HS-5 (cell line): ENCODE measurements at places on chromosomes 1 and 21.

DNA sequence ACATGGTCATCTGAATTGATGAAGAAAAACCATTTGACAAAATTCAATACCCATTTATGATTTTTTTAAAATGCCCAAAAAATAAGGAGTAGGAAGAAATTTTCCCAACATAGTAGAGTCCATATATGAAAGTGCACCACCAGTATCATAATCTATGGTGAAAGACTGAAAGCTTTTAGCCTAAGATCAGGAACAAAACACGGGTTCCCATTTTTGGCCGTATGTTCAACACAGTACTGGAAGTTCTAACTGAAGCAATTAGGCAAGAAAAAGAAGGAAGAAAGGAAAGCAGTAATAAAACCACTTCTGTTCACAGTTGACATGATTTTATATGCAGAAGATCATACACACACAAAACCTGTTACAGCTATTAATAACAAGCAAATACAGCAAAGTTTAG is 227.8 kb upstream of the RAB4A start:
- DNase-seq: no peak

DNA sequence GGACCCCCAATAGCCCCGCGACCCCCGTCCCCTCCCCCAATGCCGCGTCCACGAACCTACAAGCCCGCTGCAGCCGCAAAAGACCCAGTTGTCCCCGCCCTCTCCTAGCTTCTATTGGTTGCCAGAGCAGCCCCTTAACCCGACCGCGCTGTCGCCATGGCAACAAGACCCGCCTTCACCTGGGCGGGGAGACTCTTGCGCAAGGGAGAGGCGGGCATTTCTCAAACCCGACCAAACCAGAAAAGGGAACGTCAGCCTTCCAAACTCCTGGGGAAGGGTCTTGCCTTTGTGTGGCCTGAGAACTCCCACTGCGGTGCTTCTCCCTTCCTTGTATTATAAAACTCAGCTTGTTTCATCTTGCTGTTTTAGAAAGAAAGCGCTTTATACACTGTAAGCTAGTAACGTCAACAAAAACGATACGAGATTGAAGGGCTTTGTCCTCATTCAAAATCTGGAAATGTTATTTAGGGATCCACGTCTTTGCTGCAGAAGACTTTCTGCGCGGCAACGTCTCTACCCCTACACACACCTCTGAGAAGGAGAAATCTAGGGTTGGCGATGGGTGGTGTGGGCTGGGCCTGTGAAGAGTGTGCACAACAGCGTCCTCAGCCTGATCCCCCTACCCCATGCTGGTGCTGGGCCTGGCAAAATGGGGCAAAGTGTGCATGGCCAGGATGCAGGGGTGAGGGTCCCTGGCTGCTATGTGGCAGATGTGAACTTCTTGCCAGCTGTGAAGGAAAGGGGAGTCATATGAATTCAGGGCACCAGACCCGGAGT is at the start of gene TMEM9:
Gene TMEM9 (minus strand): TSS at position 86 of the 777 bp plus-strand sequence. CDS start 551 bp downstream, outside the sequence.
- peak; percentile 60 for DNase-seq

- DNase-seq: no peak
Observed at GRCh38 chr1:70405780-70406416, 5.2 kb upstream of the CTH start.

- no peak for DNase-seq
Observed at GRCh38 chr1:150572918-150573647, 6.3 kb downstream of the MCL1 start.
